ENCODE measurements at places on chromosomes 5 and 9.

GRCh38 chr9:113299800-113300292, 3.3 kb downstream of the RNF183 start:
- DNase-seq, result no peak

GRCh38 chr9:2241461-2241835, 226.3 kb downstream of the SMARCA2 start:
- no peak for DNase-seq

GRCh38 chr5:161442471-161442870, 104.1 kb downstream of the GABRB2 start:
- DNase-seq, result no peak

DNA sequence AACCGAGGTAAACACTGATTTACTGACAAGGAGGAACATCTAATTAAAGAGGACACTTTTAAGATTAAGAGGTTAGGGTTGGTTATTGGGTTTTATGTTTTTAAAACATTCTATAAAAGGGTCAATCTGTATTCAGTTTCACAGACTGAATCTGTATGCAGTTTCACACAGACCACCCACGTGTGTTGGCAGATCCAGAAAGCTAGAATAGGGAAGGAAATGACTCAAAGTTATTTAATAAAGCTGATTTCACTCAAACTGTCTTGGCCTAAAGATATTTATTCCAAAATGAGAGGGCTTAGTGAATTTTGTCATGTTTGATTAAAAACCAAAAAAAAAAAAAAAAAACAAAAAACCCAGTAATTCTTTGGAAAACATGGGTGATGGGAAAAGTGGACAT, 140.2 kb downstream of the SLC24A2 start:
- DNase-seq, result no peak

DNA sequence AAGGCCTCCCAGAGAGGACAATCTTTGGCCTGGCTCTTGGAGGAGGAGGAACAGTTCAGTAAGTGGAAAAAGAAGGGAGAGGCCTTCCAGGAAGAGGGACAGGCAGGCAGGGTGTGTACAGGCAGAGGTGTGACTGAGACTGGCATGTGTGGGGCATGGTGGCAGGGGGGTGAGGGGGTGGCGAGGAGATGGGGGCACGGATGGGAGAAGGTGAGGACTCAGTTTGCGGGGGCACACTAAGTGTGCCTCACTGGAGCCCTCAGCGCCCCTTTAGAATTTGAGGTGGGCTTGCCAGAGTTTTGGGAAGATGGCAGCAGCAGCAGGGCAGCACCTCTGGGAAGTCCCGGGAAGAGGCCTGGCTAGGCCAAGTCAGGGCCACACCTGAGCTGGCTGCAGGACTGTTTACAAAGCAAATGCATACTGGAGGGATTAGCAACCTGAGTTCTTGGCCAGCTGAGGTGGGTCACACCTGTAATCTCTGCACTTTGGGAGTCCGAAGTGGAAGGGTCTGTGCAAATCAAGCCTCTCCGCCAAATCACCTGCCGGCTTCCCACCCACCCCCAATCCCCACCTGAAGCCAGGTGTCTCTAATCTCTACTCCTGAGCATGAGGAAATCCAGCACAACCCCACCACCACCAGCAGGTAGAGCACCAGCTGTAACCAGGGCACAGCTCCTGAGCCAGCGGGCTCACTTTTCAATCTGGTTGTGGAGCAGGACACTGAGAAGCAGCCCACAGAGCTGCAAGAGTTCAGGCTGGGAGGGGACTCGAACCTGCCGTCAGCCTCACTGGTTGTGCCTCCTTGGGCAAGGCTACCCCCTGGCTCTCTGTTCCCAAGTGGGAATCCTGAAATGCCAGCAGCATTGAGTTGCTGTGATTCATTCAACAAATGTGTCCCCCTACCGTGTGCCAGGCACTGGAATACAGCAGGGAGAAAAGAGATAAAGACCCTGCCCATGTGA, 10.2 kb upstream of the GABRP start:
- DNase-seq, result no peak

GRCh38 chr5:174053905-174054304, 8.4 kb downstream of the NSG2 start:
- no peak for DNase-seq

Data from activated effector memory CD4-positive, alpha-beta T cell treated with Interleukin-2 at 50 U/mL for 16 hours (primary cell).